ENCODE measurements at places on chromosomes 2 and 18.

GRCh38 chr2:71941726-71942525 lies 205.7 kb downstream of the CYP26B1 start:
- DNase-seq, result no peak

- DNase-seq, result no peak
Observed at GRCh38 chr18:2887470-2887869, 40.7 kb downstream of the EMILIN2 start.

DNA sequence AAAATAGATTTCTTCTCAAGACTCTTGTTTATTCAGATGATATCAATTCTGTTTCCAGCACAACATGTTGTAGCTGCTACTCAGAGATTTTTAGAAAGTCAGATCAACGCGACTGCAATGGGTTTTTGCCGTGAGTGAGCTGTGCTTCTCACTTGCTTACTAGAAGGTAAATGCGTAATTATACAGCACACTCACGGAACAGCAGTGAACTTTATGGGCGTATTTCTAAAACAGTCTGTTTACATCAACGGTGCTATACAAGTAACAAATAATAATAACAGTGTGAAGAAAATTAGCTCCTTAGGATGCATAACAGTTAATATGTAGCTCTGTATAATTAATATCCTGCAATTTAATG lies 533.6 kb downstream of the RNF144A start:
- no peak for DNase-seq

DNA sequence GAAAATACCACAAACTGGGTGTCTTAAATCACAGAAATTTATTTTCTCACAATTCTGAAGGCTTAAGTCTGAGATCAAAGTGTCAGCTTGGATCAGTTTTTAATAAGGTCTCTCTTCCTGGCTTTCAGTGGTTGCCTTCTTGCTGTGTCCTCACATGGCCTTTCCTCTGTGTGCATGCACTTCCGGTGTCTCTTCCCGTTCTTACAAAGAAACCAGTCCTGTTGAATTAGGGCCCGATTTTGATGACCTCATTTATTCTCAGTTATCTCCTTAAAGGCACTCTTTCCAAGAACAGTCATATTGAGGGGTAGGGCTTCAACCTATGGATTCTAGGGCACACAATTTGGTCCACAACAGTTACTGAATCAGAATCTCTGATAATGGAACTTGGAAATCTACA lies 5.4 kb upstream of the XIRP2 start:
- DNase-seq, result no peak

- DNase-seq, result peak; percentile 47
Observed at GRCh38 chr2:12555012-12555645, 161.6 kb upstream of the TRIB2 start.

DNA sequence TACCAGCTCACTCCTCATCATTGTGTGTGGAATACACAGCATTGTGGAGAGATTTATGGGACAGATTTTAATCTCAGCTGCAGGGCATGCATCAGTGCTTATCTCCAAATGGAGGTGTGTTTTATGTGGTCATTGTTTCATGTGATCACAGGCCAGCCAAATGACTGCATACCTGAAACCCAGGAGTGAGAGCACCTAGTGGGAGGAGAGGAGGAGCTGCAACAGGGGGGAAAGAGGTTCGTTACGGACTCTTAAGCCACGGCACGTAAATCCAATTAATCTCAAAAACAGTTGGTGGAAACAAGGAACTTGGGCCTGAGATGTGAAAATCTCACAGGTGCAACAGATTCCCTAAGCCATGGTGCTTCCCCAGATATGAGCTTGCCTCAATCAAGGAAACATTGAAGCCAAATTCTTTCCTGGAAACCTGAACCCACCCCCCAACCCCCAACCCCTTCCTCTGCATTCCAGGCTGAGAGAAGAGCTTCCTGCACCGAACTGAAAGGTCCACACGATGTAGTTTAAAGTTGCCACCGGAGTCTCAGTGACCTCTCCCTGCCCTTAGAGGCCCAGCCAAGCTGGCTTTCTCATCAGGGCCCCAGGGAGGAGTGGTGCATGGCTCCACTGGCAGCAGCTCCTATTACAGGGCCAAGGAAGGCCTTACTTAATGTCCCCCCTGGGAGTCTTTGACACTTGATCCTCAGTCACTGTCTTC lies 167.4 kb downstream of the C1D start:
- no peak for DNase-seq

DNA sequence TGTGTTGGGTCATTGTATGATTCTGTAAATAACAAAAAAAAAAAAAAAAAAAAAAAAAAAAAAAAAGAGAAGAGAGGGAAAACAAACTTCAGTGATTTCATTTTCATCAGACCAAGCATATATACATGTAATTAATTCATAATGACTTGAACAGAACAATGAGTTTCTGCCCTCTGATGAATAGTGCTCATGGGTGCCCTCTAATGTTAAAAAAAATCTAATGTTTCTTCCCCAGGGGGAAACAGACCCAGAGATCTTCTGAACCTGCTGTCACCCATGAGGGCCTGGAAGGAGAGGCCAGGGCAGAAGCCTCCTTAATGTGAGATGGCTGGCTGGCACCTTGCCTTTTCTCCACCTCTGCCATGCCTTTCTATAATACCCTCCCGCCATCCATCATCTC lies 289.2 kb downstream of the ZNF521 start:
- no peak for DNase-seq

- peak; percentile 51 for DNase-seq
Observed at GRCh38 chr2:38716185-38716584, 35.0 kb downstream of the SRSF7 start.

DNA sequence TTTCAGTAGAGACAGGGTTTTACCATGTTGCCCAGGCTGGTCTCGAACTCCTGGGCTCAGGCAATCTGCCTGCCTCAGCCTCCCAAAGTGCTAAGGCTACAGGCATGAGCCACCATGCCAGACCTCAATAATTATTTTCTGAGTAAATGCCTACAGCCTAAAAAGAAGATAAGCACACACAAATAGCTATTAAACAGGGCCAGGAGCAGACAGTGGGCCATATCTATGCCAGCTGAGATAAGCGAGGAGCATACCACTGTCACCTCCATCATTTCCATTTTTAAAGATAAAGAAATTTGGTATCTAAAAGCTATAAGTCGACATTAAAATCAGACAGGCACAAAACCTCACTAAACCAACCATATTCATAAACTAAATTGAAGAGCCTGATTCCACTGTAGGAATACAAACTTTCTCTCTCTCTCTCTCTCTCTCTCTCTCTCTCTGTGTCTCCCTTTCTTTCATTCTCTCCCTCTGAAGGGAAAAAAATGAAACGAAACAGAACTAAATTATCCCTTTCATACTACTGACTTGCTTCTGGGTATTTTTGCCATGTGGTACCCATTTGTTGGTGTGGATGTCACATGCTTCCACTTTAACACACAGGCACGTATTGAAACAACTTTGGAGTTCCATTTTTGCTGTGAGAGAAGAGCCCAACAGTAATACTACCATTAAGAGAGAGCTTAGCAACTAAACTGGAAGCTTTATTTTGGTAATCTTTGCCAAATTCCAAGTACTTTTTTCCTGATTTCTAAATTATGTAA lies 51.0 kb downstream of the FARSB start:
- DNase-seq, result no peak

DNA sequence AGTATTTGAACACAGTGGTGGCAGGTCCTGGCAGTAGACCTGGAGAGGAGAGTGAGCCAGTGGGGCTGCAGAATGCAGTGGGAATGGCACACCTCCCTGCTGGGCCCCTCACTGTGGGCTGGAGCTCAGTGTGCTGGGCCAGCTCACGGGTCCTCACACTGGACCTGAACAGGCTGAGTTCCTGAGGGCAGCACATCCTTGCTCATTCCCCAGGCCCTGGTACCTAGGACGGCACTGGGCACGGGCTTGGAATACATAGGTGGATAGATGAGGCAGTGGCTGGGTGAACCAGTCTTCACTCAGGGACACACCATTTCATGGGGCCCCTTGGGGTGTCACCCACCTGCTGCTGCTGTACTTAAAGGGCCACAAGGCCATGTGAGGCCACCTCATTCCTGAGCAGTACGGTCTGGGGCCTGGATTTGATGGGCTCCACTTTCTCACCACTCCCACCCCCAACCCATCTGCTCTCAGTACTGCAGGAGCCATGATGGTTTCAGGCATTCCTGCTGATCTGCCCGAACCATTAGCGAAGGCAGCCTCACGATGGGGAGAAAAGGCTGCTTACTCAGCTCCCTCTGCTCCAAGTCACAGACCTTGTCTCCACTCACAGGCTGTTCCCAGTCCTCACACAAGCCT lies 4.2 kb downstream of the TMEM177 start:
- DNase-seq, result no peak

DNA sequence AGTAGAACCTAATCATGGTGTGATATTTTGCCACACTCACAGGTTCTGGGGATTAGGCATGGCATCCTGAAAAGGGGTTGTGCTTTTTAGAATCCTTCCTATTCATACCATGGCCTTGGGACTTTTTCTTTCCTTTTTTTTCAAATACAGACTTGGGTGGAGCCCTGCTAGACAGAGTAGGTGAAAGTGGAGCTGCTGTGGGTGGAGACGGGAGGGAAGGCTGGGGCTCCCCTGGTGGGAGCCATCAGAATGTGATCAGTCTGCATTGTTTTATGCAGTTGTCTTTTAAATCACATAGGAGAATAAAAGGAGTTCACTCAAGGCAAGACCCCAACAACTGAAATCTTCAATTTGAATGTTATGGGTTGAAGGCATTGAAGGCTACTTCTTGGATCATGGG lies 130.2 kb downstream of the VAPA start:
- DNase-seq, result no peak

DNA sequence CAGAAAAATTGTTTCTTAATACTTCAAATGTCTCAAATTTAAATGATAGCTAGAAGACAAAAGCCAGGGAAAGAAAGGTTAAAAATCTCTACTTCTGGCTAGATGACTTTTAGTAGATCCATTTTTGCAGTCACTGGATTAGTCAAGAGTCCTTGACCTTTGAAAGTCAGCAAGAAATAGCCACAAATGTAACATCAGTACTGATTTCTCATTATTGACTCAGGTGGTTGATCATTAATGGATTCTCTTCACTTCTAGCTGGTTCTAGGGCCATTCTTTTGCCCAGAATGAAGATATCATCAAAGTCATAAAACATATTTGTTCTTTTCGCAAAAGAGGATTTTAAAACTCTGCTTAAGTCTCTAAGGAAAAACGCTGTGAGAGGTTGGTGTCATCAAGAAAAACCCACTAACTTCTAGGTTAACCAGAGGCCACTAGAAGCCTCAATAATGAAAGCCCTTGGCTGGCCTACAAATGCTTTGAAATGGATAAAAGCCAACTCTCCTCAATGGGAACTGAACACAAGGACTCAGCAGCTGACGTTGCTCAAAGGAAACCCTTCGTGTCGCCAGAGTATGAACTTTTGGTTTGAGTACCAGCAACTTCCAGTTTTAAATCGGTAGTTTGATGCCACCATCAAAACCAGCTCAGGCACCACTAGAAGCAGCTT lies 66.3 kb downstream of the IRS1 start:
- no peak for DNase-seq

DNA sequence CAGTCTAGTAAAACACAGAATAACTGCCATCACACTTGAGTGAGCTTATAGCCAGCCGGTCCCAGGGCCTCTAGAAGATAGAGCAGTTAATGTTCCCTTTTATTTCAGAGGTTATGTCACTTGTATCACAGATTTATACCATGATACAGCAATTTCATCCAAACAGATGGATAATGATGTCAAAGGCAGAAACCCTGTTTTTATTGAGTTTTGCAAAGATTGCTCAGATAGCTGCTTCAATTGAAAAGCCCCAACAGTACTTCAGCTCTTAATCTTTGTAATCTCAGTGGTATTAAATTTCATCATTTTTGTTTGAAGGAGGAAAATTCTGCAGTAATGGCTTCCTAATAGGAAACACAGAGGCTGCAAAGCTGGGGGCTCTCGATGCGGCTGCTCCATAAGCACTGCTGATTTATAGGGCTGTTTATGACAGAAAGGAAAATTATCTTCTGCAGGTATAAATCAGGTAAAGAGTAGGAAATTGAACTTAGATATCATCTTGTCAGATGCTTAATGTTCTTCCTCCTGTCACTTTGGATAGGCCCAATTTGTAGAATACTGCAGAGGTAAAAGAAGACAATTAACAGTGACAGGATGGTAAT lies 112.3 kb downstream of the LNPK start:
- no peak for DNase-seq

- DNase-seq, result no peak
Observed at GRCh38 chr2:32485399-32485798, 128.6 kb downstream of the BIRC6 start.

- peak; percentile 71 for DNase-seq
Observed at GRCh38 chr2:216319771-216320170, 52.5 kb downstream of the MARCHF4 start.

DNA sequence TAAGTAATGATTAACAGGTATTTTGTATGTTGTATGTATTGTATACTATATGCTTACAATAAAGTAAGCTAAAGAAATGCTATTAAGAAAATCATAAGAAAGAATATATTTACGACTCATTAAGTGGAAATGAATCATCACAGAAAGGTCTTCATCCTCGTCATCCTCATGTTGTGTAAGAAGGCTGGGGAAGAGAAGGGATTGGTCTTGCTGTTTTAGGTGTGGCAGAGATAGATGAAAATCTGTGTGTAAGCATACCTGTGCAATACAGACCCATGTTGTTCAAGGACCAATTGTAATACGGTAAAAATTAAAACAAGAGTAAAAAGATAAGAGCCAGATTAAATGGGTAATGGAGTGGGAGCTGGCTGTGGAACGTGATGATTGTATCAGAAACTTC lies 16.6 kb downstream of the SLC35F5 start:
- no peak for DNase-seq

- peak; percentile 32 for DNase-seq
Observed at GRCh38 chr2:135963841-135964240, 21.6 kb downstream of the DARS1 start.

- no peak for DNase-seq
Observed at GRCh38 chr2:68809324-68810240, 61.6 kb downstream of the BMP10 start.

DNA sequence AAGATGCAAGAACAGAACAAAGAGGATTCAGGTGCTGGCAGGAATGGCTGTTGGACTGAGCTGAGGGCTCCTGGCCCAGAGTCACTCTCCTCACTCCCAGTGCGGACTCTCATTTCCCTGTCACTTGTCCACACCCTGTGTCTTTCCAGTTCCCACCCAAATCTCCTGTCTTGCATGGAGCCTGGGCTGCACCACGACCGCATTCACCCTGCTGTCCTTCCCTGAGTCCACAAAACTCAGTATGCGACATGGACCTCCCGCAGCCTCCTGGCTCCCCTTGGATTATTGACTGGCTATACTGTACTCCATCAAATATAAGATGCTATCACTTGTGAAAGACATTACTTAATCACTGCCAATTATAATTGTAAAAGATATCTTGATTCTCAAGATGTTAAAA lies 2.5 kb upstream of the ITM2C start:
- no peak for DNase-seq

DNA sequence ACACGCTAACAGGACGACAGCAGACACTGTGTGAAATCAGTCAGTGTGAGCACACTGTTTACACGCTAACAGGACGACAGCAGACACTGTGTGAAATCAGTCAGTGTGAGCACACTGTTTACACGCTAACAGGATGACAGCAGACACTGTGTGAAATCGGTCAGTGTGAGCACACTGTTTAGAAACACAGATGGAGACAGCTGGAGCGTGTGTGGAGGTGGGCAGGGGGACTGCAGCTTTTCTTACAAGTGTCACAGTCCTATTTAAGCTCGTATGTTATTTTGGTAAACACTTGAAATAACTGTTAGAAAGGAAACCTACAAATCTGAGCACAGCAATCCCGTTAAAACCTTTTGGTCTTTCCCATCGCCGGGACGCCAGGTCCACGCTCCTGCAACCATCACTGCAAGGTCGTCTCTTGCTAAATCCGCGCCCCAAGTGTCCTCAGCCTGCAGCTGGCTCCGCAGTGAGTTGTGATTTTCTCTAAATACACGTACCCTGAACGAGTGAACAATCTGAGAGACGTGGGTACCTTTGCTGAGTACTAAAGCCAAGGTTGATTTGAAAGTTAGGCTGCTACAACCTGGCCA lies 58.9 kb upstream of the CTDP1 start:
- DNase-seq, result no peak
